ENCODE measurements at places on chromosomes 5 and 9.

- DNase-seq, result no peak
Observed at GRCh38 chr9:81559709-81560108, 129.6 kb downstream of the TLE1 start.

DNA sequence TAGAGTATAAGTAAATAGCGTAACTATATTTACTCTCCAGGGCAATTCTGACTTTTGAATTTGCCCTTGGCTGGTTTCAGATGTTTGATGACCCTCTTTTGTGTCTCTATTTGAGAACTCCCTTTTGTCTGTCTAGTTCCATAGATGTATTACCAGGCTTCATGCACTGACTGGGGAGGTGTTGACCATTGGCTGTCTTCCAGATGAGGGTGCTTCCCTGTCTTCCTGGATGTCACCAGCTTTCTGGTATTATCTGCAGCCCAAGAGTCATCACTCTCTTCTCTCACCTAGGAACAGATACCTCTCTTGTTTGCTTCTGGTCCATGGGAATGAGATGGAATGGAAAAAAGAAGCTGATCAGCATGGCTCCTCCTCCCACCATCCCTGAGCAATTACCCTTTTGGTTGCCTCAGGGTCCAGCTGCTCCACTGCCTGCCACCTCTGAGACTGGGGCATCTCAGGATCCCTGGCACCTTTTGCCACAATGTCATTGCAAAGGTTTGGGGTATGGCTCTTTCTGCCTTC, 58.7 kb upstream of the TMED7 start:
- DNase-seq, result no peak

- DNase-seq, result no peak
Observed at GRCh38 chr5:58925627-58926540, 343.0 kb downstream of the RAB3C start.

- DNase-seq, result no peak
Observed at GRCh38 chr5:165321912-165322311, 1816.5 kb downstream of the MAT2B start.
